ENCODE measurements at places on chromosomes 13 and 19.
A peak's percentile ranks its signal among the peaks of the same experiment; 100 is the strongest.

DNA sequence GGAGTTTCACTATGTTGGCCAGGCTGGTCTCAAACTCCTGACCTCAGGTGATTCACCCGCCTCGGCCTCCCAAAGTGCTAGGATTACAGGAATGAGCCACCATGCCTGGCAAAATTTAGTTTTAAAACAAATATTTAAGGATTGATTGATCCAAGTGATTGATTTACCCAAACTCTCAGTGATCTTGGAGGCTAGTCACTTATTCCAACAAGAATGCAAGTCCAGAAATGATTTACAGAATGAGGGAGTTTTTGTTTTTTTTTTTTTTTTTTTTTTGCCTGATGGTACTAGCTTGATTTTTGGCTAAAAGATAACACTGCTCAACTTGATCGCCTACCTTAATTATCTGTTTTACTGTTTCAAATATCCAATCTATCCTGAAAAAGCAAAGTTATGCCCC, 5.7 kb upstream of the TEX26 start:
- DNase-seq = no peak

- DNase-seq = no peak
Measured at GRCh38 chr13:79999601-80000000, 341.3 kb downstream of the SPRY2 start.

DNA sequence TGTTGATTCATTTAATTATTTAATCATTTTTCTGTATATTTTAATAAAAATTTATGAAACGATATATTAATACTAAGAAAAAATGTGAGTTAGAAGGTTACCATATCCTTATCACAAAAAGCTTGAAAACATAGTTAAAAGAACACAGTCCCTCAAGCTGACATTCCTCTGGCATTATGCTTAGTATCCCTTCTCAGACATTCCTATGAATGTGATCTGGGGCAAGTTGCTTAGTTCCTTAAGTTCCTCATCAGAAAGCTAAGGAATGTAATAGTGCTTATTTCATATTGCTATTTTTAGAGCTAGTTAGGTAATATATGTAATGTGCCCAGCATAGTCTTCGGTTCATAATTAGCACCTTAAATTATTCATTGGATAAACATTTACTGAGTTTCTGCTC, 122.8 kb downstream of the MTUS2 start:
- DNase-seq = no peak

- DNase-seq = no peak
Measured at GRCh38 chr13:31781064-31781463, 41.7 kb downstream of the RXFP2 start.

- DNase-seq = no peak
Measured at GRCh38 chr13:99926014-99926731, 45.4 kb downstream of the ZIC5 start.

DNA sequence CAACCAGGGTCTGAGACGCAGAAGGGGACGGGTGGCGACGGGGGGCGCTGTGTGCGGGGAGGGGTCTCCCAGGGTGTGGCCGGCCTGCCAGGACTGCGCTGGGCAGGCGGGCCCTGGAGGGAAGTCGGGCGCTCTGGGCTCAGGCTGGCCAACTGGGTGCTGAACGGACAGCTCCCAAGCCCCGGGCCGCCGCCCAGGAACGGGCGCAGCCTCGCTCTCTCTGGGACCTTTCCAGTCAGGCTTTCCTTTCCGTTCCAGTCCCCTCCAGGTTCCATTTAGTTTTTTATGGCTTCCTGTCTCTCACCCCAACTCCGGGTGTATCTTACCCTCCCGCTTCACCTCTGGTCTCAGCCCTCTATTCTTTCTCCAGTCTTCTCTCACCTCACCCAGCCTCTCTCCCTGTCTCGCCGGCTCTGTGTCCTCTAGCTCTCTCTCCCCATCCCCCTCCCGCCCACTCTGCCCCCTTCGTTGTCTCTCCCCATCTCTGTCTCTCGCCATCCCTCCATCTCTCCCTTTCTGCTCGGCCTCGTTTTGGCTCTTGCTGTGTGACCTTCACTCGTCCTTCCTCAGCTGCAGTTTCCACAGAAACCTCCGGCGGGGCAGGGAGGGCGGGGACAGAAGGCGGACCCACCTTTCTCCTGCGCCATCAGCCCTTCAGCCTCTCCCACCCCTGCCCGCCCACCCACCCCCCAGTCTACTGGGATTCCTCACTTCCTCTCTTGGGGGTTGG, 3.3 kb upstream of the ATP1A3 start:
- peak; percentile 78 for DNase-seq

- no peak for DNase-seq
Measured at GRCh38 chr13:45705918-45706317, 3.8 kb downstream of the CBY2 start.

GRCh38 chr19:703651-704446, 4.9 kb upstream of the PALM start:
- DNase-seq = peak; percentile 87

- DNase-seq = no peak
Measured at GRCh38 chr19:7618348-7618747, 11.0 kb downstream of the XAB2 start.

DNA sequence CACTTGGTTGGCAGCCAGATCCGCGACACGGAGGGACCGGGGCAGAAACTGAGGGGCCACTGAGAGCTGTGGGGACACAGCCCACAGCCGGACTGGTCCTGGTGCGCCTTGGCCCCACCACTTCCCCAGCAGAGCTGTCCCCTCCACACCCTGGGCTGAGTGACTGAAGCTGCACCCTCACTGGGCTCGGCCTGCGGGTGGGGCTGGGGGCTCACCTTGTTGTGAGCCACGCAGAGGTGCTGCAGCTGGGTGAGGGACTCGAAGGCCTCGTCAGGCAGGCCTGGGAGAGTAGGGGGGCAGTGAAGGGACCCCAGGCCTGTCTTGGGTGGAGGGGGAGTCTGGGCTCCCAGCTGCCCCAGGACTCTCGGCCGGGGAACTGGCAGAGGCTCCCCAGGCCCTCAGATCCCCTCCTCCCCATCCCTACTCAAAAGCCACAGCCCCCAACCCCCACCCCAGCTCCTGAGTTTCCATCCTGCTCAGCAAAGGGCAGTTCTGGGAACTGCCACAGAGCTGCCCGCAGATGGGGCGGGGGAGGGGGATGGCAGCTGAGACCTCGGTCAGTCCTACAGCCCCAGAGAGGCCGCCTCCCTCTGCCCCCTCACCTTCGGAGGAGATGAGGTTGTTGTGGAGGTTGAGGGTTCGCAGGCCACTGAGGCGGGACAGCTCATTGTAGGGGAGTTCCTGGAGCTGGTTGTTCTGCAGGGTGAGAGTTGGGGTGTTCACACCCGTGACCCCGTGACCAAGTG, 2.3 kb downstream of the PODNL1 start:
- no peak for DNase-seq

DNA sequence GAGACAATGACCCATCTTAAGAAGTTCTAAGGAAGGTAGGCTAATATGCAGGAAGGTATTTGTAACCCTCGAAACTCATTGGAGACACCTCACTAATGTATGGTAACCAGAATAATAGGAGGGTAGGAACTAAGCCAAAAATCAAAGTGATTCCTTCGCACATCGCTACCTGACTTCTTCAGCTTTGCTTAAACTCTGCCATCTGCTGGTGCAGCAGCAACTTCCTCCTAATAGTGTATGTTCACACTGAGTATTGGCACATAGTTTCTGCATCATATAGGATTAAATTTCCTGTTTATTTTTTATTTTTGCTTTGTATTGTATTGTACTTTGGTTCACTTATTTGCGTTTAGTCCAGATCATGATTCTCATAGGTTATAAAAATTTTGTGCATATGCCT, 676.2 kb downstream of the GPC5 start:
- DNase-seq = no peak

- DNase-seq = no peak
Measured at GRCh38 chr13:73714522-73714921, 419.7 kb downstream of the KLF12 start.

DNA sequence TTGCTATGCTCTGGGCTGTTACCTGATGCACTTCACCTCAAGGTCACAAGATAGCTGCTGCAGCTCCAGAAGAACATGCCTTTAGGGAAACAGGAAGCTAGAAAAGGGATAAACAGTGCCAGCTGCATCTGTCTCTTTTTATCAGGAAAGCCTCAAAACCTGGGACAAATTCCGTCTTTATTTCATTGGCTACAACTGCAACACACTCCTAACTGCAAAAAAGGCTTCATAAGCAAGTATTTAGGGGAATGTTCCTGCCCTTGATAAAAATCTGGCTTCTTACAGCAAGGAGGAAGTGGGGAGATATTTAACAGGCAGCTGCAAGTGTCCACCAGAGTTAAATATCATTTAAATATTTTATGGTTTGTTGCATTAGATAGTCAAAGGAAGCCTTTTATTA, 34.2 kb upstream of the SERTM1 start:
- no peak for DNase-seq

DNA sequence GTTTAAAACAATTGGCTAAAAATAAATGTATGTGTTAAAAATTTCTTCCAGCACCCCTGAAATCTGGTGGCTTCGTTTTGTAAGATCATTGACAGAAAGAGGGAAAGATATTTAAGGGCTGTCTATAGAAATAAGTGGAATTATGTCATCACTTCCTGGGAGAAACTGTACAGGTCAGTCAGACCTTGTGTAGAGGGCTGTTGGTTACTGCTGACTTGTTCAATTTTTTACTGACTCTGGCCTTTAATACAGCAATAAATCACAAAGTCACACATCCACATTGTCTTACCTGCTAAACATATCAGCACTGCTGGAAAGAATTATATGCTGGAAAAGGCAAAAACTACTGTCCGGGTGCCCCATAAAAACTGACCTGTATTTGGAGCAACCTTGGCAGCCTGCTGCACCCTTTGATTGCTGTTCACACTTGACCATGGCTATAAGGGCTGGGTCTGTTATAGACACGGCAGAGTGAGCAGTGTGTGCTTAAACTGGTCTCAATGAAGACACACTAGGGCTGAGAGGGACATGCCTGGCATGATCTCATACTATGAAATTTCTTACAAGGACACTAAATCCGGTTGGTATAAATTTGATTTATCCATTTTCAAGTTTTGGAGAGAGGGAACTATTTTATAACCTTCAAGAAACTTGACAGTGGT, 162.1 kb downstream of the NHLRC3 start:
- no peak for DNase-seq

- DNase-seq = no peak
Measured at GRCh38 chr19:15320116-15320515, 12.2 kb downstream of the BRD4 start.

DNA sequence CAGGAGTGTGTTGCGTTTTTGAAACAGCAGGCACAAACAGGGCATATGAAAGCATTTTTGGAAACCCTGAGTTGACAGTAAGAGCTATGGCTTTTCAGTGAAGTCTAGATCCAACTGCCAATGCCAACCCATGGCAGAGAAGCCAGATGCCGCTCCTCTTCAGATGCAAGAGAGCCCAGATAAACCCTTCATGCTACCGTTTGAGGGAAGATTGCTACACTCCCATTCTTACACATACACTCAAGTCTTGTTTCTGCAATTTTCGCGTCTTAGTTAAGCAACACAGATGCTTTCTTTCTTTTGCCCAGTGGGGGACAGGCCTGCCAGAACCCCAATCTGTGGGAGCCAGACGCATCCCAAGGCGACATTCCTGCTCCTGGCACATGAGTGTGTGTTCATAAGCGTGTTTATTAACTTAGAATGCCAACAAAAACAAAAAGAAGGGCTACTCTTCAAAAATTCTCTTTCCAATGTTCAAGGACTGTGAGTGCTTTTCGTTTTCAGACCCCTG, 10.4 kb downstream of the BORCS8 start:
- no peak for DNase-seq

DNA sequence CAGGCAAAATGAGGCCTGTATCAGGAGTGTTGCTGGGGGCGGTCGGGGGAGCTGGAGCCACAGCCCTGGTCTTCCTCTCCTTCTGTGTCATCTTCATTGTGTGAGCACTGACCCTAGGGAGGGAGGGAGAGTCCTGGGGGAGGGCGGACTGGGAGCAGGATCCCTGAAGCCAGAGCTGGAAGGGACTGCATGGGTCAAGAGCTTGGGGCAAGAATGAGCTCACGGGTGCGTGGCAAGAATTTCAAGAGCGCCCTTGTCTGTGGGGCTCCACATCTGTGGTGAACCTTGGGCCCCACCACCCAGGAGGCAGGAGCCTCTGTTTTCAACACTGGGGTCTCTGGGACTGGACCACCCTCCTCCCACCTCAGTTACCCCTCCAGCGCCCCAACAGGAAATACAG, 4.7 kb downstream of the SIGLEC7 start:
- no peak for DNase-seq

DNA sequence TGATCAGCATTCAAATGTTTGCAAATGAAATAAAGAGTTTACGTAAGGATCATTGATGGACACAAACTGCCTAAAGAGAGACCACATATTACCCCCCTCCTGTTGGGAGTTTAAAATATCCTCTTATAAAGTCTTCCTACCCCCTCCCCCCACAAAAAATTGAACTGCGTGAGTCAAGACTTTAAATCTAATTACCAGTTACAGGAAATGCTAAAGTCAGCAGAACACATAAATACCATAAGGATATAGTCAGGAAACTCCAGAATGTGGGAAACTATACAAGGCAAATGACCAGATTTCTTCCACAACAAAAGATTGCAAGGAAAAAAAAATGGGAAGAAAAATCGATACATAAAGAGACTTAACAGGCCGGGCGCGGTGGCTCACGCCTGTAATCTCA, 44.4 kb upstream of the FARP1 start:
- no peak for DNase-seq

DNA sequence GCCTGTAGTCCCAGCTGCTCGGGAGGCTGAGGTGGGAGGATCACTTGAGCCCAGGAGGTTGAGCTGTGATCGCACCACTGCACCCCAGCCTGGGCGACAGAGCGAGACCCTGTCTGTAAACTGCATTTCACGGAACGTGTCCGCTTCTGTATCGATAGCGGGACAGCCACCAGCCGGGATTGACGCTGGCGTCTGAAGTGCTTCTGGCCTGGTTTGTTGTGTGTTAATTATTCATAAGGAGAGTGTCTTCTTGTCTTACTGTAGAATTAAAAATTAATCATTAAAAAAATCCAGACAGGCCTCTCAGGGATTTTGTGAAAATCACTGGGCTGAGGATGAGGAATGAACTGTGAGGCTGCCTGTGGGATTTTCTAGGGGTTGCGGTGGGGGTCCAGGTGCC, 16.2 kb upstream of the MISP start:
- no peak for DNase-seq

- peak; percentile 68 for DNase-seq
Measured at GRCh38 chr13:42971691-42972347, 20.2 kb downstream of the EPSTI1 start.

DNA sequence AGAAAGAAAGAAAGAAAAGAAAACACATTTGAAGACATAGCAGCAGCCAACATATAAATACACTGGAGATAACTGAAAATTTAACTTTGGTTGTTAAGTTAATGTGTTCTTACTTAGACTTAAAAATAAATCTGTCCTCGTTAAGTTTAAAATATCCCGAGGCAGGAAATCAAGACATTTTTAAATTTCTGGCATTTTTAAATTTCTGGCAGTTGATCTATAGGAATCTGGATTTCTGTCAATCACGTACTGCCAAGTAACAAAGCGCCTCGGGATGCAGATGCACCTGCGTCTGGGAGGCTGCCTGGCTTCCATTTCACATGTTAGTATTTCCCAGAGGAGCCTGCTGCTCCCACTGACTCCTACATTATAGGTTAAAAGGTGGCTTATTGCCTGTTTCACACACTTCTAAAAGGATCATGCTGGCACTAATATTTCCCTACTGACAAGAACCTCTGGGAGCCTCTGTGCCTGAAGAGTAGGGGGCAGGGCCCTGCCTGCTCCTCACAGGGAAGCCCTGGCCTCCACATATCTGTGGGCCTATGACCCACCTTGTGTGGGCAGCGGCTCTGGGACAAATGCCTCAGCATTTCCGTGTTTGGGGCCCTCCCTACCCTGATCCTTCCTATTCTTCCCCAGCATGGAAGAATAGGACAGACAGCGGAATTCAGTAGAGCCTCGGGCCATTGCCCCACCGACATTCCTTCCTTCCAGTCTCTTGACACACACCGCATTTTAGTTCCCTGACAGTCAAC, 62.8 kb upstream of the ATP12A start:
- no peak for DNase-seq

GRCh38 chr19:1851654-1852580, 3.6 kb upstream of the REXO1 start:
- peak; percentile 34 for DNase-seq
